ENCODE measurements at places on chromosomes 1 and 21.

DNA sequence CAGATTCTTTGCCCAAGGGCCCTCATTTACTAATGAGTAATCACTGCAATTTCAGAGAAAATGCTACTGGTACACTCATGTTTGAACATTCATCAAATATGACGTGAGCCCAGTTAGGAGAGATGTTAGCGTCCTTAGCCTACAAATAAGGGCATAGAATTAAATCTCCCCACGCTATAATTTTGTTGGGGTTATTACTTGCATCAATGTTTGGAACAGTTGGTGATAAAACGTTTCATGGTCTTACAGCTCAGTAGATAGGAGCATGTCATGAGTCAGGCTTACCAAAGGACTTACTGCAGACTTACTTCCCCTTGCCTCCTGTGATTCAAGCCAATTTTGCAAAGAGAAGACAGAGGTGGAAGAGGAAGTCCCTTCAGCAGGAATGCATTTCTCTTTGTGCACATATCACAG, 304.0 kb downstream of the KIF26B start:
- peak; percentile 59 for DNase-seq

GRCh38 chr1:119081267-119081666, 59.2 kb downstream of the WARS2 start:
- peak; percentile 75 for DNase-seq

- no peak for DNase-seq
Observed at GRCh38 chr1:174828264-174828663, 171.5 kb upstream of the CACYBP start.

GRCh38 chr1:190497565-190497964, 19.9 kb upstream of the BRINP3 start:
- no peak for DNase-seq

GRCh38 chr1:85001742-85002141, 4.8 kb upstream of the MCOLN2 start:
- DNase-seq = no peak

DNA sequence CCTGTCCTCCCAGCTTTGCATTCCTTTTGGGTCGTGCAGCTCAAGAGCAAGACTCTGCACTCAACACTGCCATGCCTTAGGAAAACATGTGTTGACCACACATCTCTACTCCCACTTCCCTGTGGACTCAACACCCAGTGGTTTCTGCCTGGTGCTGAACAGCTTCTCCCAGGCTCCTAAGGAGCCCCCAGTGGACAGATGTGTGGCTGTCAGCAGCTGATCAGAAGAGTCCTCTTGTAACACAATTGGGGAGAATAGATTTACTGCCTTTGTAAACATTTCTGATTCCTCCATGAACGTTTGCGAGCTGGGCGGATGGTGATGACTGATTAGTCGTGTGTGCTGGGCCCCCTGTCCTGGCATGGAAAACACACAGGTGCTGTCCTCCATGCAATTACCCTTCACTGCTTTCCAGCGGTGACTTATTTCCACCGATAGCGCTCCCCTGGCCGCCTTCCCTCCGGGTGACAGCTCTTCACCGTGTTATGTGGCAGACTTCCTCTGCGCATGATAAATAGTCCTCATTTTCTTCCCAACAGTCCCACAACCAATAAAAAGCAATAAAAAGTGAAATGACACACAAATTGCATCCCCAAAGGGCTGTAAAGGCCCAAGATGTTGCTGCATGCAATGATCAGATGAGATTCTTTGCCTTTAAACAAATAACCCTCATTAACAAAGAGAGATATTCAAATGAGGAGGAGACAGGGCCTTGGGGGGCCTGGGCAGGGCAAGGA, 249.4 kb upstream of the AJAP1 start:
- no peak for DNase-seq

DNA sequence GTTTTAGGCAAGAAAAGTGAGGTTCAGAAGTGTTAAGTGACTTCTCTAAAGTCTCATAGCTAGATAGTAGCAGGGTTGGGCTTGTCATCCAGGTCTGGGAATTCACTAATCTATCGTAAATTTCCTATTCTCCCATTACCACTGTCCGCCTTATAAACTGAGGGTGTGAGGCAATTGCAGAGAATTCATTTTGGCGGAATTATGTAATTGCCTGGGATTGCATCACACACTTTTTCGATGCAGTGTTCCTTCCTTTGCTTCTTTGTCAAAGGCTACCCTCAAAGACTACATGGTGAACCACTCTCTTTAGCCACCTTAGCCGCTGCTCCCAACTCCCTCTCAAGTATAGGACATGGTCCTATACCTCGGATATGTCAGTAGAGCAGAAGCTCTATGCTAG, 19.1 kb downstream of the SELP start:
- no peak for DNase-seq
